ENCODE measurements at places on chromosomes 1 and 21.

DNA sequence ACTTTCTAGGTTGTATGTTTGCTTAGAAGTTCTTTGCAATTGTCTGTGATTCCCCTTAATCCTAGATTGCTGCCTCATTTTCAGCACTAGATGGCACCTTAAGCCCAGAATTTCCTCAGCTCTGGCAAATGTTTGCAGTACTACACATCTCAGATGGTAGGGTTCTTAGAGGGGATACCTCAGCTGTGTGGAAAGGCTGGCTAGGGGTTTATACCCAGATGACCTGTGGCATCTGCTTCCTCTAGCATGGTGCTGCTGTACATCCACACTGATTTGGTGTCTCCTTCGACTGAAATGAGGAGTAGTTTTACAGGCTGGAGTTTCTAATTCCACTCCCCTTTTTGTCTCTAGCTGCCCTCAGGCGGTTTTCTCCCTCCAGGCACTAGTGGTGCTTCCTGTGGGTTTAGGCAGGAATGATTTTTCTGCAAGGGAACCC, 23.5 kb downstream of the ASB17 start:
- DNase-seq = no peak

- no peak for DNase-seq
Measured at GRCh38 chr1:163842571-163842970, 520.8 kb downstream of the NUF2 start.

DNA sequence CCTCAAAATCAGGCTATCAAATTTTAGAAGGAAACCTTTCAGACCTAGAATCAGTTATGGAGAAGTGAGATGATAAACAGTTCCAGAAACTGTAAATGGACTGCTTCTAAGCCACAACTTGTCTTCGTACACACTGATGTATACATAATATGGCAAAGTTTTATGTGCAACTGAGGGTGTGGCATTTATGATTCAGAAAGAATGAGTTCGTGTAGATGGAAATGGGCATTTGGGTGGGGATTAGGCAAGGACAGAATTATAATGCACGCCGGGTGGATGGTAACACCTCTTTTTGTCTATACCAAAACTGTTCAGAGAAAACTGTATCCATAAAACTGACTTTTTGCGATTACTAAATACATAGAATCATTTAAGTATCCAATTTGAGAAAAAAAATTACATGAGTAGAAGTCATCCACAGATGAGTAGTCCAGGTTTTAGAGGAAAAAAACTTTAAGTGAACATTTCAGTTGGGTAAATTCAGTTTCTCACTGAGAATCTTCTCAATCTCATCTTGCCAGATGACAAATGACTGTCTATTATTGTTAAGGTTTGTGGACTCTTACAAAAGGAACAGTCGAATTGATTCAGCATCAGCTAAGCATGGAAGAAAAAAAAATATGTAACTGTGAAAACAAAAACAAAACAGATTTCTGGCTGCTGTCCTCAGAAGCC, 22.5 kb downstream of the ERRFI1 start:
- DNase-seq = no peak

DNA sequence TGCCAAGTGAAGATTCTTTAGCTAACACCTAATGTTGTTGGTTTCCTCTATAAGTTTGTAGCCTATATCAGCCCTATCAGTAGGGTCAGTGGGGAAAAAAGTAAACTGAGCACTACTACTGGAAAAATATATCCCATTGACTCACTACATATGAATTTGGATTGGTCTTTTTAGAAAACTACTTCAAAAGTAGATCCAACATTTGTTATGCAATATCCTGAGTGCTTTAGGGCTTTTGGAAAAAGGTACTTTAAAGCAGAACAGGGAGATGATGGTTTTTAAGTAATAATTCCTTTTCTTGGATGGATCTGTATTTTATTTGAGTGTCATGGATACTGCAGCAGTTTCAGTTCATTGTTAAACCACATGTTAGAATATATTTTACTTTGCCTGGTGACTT, 7.1 kb downstream of the C1orf21 start:
- DNase-seq = no peak

DNA sequence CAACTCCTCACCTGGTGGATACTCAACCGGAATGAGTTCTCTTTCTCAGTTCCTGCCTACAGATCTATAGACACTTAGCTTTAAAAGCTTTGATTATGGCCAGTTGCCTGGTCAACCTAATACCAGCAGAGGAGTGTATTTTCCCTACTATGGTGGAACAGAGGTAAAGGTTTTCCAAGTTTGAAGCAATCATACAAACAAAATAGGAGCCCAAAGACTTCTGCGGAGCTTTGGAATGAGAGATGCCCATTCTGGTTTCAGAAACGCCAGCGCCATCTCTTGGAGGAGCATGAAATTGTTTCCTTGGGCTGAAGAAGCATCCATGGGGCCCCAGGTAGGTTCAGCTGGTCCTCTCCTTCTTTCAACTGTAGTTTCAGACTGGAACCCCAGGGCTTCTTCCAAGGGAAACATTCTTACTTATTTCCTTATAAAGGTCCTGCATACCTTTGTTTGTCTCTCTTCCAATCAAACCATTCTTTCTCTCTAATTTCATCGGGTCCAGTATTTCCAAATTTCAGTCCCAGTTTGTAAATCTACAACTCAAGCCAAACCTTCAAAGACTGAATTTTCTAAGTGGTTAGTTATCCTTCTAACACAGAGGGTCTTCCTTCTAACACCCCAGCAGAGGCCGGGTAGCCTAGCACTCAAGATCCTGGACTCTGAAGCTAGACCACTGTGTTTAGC, 95.9 kb downstream of the KCNJ15 start:
- DNase-seq = peak; percentile 11

DNA sequence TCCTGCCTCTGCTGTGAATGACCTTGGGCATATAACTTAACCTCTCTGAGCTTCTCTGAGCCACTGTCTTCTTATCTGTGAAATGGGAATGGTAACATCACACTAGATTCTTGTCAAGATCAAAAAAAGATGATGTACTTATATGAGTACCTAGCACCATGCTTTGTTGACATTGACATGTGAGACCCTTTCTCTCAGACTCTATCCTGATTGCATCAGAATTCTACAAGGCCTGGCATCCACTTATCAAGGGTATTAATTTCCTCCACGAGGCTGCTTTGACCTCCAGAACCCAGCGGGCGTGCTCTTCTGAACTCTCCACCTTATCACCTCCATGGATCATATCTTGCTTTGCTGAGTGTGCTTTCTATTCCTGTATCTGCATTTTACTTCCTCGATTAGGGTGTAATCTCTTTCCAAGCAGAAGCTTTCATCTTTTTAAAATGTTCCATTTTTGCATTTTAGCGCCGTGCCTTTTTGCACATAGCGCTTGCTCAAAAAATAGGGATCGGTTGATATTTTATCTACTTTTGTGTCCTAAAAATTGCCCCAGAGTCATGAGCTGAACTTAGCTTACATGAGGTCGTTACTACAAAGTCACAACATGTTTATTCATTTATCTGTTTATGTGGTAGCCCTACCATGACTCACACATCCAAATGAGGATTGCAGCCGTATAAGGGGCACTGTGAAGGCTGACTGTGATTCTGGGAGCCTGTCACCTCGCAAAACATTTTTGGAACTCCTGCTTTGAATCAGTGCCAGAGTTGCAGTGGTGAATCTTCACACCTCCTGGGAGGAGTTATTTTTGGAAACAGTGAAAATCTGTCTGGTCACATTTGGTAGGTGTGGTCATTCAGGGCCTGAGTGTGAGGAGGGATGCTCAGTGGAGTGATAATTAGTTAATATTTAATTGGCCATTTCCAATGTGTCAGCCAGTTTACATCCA, 63.2 kb downstream of the IER5 start:
- no peak for DNase-seq

GRCh38 chr1:241637046-241637590, 3.1 kb downstream of the CHML start:
- DNase-seq = no peak

DNA sequence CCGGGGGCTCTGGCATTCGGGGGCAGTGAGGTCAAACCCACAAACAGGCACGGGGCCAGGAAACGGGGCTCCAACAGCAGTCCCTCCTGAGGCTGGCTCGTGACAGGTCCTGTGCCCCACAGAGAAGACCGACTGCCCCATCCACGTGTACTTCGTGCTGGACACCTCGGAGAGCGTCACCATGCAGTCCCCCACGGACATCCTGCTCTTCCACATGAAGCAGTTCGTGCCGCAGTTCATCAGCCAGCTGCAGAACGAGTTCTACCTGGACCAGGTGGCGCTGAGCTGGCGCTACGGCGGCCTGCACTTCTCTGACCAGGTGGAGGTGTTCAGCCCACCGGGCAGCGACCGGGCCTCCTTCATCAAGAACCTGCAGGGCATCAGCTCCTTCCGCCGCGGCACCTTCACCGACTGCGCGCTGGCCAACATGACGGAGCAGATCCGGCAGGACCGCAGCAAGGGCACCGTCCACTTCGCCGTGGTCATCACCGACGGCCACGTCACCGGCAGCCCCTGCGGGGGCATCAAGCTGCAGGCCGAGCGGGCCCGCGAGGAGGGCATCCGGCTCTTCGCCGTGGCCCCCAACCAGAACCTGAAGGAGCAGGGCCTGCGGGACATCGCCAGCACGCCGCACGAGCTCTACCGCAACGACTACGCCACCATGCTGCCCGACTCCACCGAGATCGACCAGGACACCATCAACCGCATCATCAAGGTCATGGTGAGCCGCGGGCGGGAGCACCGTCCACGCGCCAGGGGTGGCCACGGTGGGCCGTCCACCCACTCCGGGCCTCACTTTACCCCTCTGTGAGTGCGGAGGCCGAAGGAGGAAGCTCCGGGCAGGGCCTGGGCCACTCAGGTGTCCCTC, 14.2 kb downstream of the COL6A2 start:
- no peak for DNase-seq
